ENCODE measurements at places on chromosomes 12 and 14.

DNA sequence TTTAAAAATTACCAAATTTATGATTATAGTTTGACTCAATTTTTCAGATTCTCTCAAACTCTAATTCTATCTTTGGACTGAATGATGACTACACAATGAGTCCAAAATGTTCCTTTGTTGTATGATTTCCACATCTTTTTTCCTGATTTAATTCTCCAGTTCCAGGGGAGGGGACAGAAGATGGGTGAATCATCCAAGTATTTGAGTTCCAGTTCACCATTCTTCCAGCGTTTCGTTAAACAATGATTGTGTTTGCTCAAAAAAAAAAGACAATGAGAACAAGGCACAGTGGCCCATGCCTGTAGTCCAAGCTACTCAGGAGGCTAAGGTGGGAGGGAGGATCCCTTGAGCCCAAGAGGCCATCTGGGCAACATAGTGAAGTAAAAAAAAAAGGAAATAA lies 23.8 kb downstream of the BAZ1A start:
- DNase-seq: no peak

GRCh38 chr12:8903646-8904045 lies 10.7 kb upstream of the PHC1 start:
- DNase-seq: no peak

GRCh38 chr14:94646481-94646880 lies 34.3 kb downstream of the SERPINA3 start:
- DNase-seq: no peak

DNA sequence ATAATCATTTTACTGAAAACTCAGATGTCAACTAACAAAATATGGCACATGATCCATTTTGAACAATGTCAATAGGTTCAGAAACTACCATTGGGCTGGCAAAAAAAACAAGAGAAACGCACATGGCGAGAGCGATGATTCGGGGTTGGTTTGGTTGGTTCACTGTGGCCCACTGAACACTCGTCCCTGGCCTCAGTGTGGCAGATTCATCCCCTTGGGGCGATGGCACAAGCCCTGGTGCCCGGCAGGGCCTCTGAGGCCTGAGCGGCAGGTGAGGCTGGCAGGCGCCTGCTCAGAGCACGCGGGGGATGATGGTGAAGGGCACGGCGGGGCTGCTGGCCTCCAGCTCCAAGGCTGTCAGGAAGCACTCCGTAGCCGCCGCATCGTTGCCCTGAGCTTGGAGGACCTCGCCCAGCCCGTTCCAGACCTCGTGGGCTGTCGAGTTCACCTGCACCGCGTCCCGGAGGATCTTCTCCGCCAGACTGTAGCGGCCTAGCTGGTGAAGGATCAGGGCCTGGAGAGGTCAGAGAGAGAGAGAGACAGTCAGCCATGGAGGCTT lies 144.3 kb downstream of the CALM1 start:
- no peak for DNase-seq

DNA sequence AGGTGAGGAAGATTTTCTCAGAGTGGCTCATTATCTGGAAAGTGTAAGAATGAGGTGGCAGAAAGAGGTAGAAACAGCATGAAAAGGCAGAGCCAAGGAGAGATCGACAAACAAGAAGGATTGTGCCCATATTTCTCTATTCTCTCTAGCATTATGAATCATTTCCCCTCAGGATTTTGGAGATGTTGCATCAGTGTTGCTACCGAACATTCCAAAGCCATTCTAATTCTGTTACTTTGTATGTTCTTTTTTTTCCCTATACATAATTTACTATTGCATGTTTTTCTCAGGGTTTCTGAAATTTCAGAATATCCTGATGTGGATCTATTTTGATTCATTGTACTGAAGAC lies 61.4 kb downstream of the KICS2 start:
- DNase-seq: peak; percentile 28
